ENCODE measurements at places on chromosomes 2 and 18.

DNA sequence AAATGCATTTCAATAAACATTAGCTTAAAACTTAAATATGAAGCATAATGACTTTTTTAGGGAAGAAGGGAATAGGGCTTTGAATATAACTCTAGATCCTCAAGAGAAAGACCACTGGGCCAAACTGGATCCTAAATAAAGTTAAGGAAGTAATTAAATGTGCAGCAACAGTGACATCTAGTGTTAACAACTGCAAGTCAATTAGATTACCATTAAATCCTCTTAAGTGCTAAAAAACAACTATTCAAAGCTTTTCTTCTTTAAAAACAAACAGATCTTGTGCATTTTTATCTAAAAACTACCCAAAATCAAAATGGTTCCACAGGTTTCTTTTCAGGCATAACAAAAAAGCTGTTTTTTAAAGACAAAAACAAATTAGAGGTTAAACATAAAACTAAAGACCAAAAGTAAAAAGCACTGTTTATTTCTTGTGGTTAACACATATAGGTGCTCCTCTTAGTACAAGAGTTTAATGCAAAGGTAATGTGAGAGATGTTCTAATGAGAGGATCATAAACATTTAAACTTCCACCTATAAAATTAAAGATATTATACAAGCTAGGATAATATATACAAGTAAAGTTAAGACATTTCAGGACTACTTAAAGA lies 111.4 kb downstream of the THADA start:
- no peak for DNase-seq

- DNase-seq: no peak
These were observed 19.9 kb upstream of the BCL2L11 start for GRCh38 chr2:111100765-111101162.

- DNase-seq: no peak
These were observed 38.1 kb downstream of the PKDCC start for GRCh38 chr2:42085706-42086487.

DNA sequence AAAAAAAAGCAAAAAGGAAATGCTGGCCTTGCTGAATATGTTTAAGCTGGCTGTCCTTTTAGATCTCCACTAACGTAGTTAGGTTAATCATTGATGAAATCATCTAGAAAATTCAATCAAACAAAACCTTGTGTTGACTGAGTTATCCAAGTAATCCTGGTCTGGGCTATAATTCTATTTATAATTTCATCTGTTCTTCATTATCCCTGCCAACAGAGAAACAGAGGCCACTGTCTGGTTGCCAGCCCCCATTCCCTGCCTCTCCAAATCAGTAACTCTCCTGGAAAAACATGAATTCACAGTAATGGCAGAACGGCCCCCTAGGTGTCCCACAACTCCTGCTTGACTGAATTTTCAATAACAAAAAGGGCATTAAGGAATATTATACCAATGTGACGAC lies 24.6 kb downstream of the DOCK10 start:
- DNase-seq: no peak

DNA sequence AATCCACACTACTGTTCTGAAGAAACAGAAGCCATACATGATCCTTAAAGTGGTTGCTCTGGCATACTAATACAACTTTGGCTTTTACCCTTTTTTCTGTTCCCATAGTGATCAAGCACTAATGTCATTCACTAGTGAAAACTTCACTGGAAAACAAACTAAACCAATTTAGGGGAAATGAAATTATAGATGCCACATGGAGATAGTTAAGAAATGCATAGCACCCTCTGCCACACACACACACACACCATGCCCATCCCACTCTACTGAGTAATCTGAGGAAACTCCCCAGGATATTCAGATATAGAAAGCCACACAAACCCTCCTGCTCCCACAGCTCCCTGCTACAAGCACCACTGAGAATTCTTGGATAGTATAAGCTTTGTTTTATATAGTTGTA lies 39.1 kb downstream of the SLC3A1 start:
- DNase-seq: no peak

DNA sequence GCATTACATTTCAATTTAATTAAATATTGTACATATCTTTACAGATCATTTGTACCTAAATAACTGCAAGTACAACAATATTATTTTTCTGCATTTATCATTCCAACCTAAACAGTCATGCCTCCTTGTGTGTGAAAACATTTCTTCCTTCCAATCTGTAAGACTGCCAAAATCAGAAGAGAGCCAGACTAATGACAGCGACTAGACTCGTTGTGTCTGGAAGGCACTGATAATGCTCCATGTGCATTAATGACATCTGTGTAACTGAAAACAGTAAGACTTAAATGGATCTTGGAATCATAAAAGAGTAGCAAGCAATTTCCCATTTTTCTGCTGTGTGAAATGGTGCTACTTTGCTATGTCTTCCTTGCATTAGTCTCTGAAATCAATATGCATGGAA lies 278.0 kb upstream of the DSEL start:
- no peak for DNase-seq

DNA sequence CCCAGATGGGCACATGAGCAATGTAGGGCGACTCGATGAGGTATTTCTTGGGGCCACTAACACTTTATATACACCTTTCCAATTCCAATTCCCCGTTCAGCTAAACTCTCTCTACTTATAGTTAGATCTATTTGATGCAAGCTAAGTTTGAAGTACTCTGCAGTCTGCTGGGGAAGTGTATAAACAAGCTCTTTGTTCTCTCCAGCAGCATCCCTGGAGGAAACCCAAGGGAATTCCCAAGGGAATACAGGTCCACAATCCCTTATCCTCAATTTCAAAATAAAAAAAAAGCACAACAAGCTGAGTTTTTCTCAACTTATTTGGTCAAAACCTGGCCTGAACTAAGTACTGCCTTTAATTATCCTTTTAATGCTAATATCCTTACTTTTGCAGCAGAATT lies 433.3 kb downstream of the NBAS start:
- no peak for DNase-seq

DNA sequence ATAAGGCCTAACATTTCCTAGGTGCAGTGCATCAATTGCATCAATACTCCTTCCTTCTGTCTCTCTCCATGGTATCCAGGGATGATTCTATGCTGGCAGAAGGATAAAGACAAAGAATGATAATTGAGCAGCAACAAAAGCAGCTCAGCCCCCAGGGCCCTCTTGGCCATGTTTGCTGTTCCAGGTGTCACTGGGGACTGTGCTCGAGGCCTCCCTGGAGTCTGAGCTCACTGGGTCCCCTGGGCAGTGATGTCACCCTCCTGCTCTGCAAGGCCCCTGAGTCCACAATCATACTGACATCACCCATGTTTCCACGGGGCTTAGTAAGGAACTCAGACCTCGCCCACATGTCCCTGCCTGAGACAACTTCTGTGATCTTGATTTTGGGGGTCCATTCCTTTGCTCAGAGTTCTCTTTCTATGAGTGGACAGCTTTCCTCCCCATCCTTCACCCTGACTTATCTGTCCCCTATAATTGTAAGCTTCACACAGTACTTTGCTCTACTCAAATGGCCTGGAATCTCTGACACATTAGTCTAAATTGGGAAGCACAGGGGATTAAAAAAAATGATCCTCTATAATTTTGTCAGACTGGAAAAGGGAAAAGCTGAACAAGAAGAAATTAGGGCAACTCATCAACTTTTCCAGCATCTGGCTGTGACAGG lies 15.8 kb upstream of the EXOC6B start:
- no peak for DNase-seq

DNA sequence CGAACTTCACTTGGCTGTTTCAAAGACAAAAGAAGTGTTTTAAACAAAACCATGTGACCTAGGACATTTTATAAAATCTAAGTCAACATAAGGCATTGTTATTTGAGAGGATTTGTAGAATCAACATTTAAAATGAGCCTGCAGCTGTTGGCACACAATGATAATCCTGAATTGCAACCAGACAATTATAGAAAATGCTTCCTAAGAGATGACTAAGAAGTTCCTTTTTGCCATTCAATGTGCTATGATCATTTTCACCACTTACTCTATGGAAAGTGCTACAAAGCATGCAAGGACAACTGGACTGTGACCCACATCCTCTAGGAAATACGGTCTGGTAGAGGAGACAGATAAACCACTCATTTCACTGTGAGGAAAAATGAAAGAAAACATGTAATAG lies 246.4 kb downstream of the CDH20 start:
- no peak for DNase-seq

- DNase-seq: no peak
These were observed 150.2 kb upstream of the EPAS1 start for GRCh38 chr2:46146866-46147502.

DNA sequence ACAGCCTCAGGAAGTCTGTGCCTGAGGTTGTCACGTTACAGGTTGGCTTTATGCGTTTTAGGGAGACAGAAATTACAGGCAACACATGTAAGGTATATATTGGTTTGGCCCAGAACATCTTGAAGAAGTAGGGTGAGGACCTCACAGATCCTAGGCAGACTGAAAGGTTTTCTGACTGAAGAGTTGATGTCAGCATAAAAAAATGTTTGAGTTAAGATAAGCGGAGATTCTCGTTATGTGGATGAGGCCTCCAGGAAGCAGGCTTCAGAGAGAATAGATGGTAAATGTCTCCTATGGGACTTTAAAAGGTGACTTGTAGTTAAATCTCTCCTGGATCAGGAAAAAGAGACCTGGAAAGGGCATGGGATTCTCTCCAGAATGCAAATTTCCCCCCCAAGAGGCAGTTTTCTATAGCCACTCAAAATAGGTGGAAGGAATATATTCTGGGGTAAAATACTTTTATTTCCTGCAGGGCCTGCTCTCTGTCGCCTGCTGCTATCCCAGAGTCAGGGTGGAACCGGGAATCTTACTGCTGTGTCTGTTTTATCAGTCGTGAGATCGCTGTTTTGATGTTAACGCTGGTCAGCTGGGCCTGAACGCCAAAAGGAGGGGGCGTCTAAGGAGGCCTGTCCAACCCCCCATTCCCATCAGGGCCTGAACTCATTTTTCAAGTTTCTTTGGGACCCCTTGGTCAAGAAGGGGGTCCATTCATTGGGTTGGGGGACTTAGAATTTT lies 171.1 kb downstream of the HDAC4 start:
- DNase-seq: no peak

DNA sequence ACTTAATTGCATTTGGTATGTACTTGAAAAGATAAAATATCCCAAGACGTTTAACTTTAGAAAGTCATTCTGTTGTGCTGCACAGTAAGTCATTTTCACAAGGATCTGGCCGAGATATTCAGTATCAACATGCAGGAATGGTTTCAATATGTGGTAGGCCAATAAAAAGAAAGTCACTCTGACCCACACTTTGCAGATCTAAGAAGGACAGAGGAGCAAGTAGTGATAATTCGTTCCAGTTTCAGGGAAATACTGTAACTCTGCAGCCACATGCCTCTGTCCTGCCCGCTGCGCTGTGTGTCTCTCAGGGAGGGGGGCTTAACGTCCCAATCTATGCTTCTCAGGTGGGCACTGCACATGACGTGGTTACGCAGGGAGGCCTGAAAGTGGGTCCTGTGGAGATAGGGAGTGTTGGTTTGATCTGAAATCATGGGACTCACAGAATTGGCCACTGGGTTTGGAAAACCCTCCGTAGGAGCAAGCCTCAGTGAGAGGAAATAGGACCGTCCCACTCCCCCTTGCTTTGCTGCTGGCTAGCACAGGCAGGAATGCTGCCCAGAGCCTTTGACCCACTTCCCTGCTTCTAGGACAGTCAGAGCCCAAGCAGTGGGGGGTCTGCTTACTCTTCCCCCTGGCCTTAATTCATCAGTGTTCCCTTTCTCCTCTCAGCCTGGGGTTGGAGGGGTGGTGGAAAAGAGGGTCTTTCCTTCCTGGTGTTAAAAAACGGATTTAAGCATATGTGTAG lies 314.7 kb upstream of the SPRED2 start:
- no peak for DNase-seq
